ENCODE measurements at places on chromosomes 11 and 22.

DNA sequence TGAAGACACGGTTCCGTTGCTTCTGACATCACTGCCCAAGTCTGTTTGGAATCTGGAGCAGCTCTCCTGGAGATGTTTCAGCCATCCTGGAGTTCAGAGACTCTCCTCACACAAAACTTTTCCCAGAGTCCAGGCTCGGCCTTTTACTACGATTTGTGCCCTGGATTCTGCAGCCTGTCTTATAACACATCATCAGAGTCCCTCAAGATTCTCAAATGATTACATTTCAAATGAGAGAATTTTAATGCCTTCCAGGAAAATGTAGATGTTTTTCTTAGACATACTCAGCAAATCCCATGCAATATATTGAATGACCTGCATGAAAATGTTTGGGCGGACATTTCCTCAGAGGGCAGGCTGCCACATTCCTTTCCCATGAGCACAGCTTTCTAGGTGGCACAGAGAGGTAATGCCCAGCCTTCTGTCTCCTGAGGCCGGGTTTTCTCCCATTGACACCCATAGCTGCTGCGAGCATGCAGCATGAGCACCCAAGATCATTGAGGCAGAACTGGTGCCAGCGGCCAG, 129.1 kb downstream of the SNX19 start:
- no peak for DNase-seq

DNA sequence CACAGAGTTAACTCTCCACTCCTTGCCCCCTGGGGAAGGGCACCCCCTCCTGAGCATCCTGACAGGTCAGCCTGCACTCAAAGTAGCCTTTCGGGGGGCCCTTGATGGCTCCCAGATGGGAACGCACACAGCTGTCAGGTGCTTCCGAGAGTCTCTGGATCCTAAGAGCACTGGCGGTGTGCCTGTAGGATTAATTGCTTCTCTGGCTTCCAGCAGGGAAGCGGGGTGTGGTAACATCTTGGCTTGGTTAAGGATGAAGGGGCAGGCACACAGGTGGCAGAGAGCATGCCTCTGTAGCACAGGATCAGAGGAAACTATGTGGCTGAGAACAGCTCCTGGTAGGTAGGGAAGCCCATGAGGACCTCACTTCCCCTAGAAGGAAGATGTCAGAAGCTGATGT, 199.8 kb downstream of the MIAT start:
- DNase-seq: no peak

DNA sequence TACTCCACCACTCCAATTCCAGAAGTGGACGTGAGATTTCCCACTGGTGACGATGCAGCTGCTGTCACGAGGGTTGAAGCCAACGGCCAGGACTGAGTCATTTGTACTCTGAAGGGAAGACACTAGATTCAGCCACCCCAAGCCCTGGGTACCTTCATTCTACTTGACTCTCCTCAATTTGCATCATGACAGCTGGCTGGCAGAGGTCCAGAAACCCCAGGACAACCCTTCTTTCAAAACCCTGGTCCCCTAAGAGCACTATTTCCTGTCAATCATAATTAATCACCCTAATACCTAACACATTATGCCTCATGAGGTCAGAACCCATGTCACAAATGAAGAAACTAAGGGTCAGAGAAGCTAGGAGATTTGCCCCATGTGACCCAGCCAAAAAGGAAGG, 4.9 kb downstream of the EML3 start:
- DNase-seq: no peak

- no peak for DNase-seq
Measured at GRCh38 chr11:69360606-69361005, 66.7 kb downstream of the MYEOV start.

GRCh38 chr11:77039491-77040400, 5.5 kb downstream of the B3GNT6 start:
- DNase-seq: peak; percentile 29

DNA sequence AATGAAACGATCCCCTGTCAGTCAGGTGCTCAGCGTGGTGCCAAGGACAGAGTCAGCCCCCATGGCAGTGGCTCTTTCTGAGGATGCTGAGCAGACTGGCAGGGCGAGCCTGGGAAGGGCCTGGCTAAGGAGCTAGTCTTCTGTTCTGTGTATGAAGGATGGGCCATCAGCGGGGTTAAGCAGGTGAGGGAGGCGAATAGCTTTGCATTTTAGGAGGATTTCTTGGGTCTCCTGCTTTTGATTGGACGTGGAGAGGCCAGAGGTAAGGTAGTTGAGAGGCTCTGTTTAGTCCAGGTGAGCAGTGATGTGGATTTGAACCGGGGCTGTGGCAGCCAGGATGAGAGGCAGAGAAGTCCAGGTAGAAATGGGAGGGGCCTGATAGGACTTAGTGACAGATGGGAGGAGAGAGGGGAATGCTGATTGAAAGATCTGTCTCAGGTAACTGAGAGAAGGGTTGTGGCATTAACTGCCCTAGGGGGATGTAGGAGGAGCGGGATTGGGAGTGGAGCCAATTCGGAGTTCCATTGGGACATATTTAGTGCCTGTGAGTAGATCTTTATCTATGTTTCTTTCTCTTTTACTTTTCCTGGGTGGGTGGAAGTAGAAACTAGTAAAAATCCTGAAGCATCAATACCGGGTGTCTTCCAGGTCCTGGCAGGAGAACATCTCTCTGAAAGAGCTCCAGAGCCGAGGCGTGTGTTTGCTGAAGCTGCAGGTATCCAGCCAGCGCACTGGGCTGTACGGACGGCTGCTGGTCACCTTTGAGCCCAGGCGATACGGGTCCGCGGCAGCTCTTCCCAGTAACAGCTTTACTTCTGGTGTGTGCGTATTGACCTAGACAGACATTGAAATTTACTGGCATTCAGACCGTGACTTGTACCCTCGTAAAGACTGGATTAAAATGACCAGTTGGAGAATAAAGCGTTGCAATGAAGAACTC, 2.0 kb downstream of the IGHMBP2 start:
- DNase-seq: no peak

DNA sequence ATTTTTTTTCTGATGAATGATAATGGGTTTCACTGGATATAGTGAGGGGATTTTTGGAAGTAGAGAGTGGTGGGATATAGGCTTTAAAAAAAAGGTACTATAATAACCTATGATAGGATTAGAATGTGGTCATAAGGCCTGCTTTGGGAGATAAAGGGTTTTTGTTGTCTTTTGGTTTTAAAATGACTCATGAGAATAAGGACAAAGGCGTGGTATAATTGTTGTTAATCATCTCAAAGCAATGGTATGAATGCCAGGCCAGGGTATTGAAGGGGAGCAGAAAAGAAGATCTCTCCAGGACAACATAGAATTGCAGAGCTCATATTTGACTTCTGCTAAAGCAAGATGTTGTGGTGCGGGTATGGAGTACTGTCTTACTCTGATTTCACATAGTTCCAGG, 579.4 kb downstream of the JRKL start:
- DNase-seq: no peak

DNA sequence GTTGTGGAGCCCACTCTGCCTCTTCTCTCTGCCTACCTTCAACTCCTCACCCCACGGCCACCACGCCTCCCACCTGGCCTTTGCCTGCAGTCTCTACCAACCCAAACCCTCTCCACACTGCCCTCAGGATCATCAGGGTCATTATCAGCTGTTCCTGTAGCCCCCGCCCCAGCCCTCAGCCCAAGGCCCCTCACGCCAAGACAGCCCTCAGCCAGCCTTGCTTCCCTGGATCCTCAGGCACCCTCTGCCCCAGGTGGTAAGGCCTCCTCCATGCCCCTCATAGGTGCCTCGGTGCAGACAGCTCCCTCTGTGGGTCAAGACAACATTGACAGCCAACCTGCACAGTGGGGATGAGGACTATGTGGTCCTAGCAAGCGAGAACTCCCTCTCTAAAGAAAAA, 1.7 kb downstream of the SBF1 start:
- no peak for DNase-seq

DNA sequence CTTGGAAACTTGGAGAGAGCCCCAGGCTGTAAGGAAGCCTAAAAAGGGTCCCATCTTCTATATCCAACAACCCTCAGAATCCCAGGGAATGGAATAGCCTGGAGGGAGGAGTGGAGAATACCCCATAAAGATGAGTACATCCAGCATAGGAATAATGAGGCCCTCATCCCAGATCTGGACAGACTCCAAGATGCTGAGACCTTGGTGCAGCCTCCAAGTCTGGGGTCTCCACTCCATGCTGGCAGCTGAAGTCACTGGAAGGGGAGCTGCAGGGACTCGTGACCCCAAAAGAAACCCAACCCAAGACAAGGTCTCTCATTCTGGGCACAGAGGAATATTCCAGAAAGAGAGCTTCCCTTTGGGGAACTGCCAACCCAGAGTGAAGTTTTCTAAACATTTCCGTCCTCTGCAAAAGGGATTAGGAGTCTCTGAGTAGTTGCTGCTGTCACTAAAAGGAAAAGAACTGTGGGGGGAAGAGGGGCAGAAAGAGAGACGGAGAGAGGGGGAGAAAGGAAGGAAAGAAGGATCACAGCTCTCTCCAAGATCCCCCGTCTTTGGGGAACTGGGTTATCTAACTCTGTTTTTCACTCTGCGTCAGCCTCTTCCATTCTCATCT, 589 bp downstream of the SCGB1A1 start:
- DNase-seq: no peak

- no peak for DNase-seq
Measured at GRCh38 chr11:57773026-57773598, 11.5 kb downstream of the CTNND1 start.

GRCh38 chr11:94028436-94028835, 7.3 kb downstream of the HEPHL1 start:
- no peak for DNase-seq

DNA sequence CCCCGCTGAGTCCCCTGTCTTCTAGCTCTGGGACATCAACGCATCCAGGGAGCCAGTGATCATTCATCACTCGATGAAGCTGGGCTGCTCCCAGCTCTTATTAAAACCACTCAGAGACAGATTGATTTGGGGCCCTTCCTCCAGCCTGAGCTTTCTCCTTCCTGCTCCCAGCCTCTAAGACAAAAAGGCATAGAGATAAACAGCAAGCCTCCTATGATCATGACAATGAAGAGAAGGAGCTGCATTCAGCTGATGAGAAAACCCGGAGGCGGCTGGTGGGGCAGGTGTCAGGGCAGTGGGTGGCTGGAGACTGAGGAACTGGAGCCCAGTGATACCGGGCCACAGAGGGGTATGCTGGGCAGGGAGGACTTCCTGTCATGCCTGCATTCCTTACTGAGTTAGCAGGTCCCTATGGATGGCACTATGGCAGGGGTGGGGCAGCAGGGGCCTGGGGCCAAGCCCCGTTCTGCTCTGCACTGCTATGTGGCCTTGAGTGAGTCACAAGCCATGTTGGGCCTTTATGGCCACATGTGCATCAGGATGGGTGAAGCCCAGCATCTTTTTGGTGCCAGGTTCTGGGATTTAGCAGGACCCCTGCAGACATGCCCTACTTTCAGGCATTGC, 20.2 kb downstream of the PVALB start:
- no peak for DNase-seq

- no peak for DNase-seq
Measured at GRCh38 chr11:80061056-80061455, 620.2 kb upstream of the TENM4 start.

- DNase-seq: no peak
Measured at GRCh38 chr22:29633514-29634312, 30.3 kb downstream of the NF2 start.

DNA sequence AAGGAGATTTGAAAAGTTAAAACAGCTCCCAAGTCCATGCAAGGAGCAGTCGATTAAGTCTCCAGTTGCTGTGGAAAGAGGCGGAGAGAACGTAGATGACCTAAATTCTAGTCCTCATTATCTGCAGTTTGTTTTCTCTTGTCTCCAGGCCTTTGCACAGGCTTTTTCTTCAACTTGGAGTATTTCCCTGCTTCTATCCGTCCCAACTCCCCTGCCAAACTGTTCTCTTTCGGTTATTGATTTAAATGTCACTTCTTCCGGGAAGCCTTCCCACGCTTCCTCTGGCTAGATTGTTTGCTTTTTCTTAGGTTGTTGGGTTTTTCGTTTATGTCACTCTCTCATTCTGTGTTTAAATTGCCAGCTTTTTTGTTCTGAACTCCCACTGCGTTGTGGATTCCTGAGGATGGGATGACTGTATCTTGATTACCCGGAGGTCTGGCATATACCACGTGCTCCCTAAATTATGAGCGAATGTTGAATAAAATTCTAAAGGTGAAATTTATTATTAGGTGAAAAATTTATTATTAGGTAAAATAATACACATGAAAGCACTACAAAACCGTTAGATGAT, 463 bp downstream of the TMEM126B start:
- peak; percentile 51 for DNase-seq

- DNase-seq: no peak
Measured at GRCh38 chr11:99952816-99953215, 734.3 kb upstream of the ARHGAP42 start.

- no peak for DNase-seq
Measured at GRCh38 chr22:18147791-18148190, 2.2 kb upstream of the USP18 start.

DNA sequence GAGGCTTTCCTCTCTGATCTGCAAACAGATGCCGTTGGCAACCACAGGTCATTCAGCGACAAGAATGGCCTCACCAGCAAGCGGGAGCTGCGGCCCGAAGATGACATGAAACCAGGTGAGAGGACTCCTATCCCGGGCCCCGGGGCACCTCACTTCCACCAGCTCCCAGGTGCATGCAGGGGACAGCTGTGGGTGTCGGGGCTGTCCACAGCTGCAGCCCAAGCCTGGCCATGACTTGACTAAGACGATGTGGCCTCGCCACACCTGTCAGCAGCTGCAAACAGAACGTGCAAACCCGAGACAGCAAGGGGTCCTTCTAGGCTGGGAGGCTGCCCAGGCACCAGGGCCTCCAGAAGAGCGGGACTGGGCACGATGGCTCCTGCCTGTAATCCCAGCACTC, 3.6 kb downstream of the GAL start:
- no peak for DNase-seq

DNA sequence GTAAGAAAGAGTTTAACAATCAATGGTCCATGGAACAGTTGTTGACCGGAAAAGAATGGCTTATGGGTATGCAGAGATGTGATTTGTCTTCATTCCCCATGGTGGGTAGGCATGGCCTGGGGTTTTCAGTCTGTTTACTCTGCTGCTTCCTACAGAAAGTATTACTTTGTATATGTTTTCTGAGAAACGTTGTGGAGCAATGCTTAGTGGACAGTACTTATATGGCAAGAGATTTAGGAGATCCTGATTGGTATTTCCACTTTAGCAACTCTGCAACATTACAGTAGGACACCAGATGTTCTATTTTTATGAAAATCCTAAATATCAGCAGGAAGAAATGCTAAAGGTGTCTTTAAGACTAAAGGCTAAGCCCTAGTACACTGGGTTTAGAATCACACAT, 309.1 kb downstream of the AASDHPPT start:
- DNase-seq: no peak

All from Kasumi-1 (cell line).